Bone marrow (tissue), 2 donors: ENCODE measurements at places on chromosomes 2 and 18.

DNA sequence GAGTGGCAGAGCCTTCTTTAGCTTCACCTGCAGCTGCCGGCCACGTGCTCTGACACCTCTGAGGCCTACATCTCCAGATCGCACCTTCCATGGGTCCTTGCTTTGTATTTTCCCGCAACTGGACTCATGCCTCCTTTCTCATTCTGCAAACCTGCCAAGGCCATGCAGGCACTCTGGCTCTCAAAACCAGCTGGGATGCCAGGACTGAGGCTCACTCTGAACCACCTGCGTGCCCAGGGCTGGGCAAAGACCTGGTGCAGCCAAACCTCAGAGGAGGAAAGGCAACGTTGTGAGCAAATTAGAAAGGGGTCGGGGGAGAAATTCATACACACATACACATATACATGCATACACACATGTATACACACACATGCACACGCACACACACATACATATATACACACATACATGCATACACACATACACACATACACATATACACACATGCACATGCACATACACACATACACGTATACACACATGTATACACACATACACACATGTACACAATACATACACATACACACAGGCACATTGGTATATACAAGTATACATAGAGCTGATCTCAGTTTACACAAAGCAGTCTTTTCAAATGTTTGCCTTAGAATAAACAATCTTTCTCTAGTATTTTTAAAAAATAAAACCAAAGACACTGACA, 125.2 kb downstream of the RTP5 start:
- no peak for DNase-seq

- DNase-seq: no peak
Observed at GRCh38 chr2:33488178-33488690, 11.8 kb downstream of the RASGRP3 start.

- DNase-seq: no peak
Observed at GRCh38 chr18:47758000-47758399, 172.5 kb downstream of the SMAD2 start.

GRCh38 chr2:45013229-45014015, 4.2 kb upstream of the SIX2 start:
- no peak for DNase-seq

- DNase-seq: no peak
Observed at GRCh38 chr2:10022966-10023662, 20.2 kb upstream of the KLF11 start.

- no peak for DNase-seq
Observed at GRCh38 chr18:51107598-51108305, 77.7 kb downstream of the SMAD4 start.

DNA sequence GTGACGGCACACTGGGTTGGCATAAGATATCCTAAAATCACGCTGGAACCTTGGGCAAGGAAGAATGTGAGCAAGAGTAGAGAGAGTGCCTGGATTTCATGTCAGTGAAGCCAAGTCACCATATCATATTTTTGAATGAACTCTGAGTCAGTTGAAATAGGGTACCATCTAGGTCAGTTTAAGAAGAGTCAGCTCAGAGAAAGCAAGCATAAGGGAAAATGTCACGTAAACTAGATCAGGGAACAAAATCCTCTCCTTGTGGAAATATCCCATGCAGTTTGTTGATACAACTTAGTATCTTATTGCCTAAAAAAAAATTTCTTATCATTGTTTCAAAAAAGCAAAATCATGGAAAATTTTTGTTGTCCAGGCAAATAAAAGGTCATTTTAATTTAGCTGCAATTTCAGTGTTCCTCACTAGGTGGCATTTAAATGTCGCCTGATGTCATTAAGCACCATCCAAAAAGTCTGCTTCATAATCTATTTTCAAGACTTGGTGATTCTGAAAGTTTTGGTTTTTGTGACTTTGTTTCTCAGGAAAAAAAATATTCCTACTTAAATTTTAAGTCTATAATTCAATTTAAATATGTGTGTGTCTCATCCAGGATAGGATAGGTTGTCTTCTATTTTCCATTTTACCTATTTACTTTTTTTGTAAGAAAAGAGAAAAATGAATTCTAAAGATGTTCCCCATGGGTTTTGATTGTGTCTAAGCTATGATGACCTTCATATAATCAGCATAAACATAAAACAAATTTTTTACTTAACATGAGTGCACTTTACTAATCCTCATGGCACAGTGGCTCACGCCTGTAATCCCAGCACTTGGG, 19.6 kb downstream of the RSAD2 start:
- DNase-seq: no peak

GRCh38 chr2:127579231-127579630, 43.7 kb downstream of the MYO7B start:
- no peak for DNase-seq

- no peak for DNase-seq
Observed at GRCh38 chr2:23134726-23135125, 250.3 kb upstream of the KLHL29 start.

GRCh38 chr2:138157372-138157771, 193.1 kb downstream of the HNMT start:
- DNase-seq: no peak

GRCh38 chr2:237546040-237546875, 20.1 kb upstream of the PRLH start:
- DNase-seq: no peak

DNA sequence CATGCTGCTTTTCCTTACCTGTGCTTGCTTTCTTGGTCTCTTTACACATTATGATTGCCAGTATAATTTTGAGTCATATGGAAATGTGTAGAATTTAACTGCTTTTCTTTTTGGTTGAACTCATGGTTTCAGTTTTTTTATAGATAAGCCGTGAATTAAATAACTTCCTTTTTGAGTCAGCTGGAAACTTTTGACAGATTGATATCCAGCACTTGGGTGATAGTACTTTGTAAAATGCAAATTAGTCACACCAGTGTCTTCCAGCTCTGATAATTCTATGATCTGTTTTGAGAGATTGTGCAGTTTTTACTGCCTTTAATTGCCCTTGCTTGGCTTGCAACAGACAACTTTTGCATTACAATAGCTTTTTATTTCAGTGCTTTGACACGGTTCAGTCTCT, 86.4 kb downstream of the NCOA1 start:
- DNase-seq: no peak

GRCh38 chr2:161005170-161005569, 155.1 kb upstream of the TANK start:
- no peak for DNase-seq

- no peak for DNase-seq
Observed at GRCh38 chr18:13279181-13280069, 60.9 kb downstream of the LDLRAD4 start.

DNA sequence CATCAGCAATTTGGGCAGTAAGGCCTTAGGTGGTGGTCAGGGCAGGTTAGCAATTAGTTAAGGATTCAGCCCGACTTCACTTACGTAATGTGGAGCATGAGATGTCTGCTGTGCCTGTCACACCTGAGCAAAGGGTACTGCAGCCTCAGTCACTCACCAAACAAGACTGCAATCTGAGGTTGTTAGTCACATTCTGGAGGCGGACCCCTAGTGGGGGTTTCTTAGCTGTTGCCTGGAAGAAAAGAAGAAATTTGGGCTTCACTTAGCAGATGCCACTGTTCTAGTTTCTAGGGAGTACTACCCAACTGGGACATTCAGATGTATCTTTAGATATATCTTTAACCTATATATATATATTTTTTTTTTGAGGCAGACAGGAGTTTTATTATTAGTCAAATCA, 529.9 kb downstream of the SLC4A3 start:
- no peak for DNase-seq

DNA sequence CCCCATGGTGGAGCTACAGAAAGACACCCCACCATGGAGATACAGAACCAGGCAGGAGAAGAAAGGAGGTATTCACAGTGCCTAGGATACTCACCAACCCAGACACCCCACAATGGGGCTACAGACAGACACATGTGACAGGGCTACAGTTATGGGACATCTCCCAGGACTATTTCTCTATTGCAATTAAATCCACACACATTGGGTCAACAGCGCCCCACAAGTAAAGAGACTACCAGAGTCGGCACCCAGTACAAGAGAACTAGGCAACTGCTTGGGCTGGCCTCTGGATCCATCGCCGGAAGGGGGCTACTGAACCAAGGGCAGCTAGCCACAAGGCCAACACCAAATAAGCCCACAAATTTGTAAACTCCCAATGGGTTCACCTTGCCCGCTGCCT, 310.1 kb upstream of the NCKAP5 start:
- no peak for DNase-seq

- no peak for DNase-seq
Observed at GRCh38 chr2:149906886-149907285, 319.3 kb upstream of the MMADHC start.

DNA sequence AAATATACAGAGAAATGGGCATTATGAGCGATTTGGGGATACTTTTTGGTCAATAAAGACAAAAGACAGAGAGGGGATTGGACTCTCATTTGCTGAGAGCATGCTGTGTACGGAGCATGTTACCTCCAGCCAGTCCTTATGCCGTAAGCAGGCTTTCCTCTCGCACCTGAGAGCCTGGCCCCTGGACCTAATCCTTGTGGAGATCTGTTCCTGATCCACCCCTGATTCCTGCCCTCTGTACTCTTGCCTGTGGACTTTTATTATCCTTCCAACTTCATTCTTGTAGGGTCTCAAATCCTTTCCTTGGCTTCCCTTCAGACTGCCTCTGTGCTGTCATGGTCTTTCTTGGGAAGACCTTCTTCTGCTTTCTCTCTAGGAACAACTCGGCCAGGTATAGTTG, 803.1 kb upstream of the RAB6C start:
- DNase-seq: no peak

GRCh38 chr18:25190472-25190871, 161.5 kb downstream of the ZNF521 start:
- DNase-seq: peak; percentile 63
